Stimulated activated CD8-positive, alpha-beta memory T cell treated with anti-CD3 and anti-CD28 coated beads, Interleukin-15, amount 100 ng/mL, for 1 hour (primary cell): ENCODE measurements at places on chromosomes 7 and 10.

DNA sequence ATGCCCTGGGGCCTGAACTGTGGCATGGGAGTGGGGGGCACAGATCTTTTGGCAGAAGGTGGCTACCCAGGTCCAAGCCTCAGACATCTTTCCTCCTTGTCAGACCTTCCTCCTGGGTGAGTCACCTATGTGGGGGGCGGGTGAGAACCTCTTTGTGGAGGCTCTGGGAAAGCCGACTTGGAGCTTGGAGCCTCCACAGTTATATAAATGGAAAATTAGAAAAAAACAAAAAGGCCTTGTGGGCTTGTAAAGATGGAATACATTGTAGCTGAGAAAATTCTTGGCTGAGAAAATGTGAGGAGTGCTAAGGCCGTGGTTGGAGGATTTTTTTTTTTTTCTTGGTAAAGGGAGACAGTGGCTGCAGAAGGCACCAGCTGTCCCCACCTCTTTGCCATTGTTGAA is 292.5 kb downstream of the CCDC3 start:
- DNase-seq: no peak

DNA sequence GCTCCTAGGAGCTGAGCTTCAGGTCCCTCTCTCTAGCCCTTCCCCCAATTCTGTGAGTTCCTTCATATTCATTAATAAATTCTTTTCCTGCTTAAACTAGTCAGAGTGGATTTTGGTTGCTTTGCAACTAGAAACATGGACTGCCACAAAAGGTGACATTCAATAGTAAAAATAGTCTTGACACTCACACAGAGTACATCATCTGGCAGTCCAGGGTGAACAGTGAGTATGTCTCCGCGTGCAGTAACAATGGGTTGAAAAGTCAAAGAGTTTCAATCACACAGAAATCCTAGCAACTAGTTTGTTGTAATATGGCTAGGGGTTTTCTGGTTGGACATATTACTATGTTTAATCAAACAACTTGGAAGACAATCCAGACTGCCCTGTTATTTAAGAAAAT is 168.8 kb upstream of the TBX20 start:
- no peak for DNase-seq

DNA sequence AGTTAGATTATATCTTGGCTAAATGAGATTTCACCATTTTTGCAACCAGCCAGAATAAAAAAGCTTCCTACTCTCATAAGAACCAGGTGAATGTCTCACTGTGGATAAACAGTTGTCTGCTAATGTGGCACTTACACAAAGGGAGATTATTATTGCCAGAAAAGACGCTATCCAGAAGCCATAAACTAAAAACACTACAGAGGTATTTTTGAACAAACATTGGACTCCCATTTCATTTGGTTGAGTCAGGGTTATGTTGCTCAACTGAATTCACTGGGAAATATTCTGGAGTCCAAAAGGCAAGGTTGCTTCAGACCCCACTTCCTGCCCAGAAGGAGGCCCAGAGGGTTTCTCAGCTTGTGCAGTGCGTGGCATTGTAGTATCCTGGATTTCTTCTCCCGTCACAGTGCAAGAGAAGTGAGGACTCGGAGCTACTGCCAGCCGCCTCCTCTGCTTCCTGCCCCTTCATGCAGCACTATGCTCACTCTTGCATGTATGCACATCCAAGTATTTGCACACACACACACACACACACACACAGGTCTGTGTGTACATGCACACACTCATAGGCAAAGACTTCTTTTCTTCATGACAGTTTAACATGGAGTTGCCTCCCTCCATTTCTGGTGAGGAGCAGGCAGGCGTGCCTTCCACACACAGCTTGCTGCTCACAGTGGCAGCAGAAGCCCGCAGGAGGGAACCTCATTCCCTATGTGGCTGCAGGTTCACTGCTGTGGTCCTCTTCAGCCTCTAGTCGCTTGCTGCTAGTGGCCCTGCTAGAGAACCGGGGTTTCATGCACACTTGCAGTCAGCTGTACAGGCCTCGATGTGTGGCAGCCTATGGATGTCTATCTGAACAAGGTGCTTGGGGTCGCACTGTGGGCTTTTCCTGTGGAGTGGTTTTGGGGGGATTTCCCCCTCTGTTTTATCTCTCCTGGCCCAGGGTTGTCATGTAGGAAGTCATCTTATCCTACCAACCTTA is 10.1 kb downstream of the DENND10 start:
- no peak for DNase-seq

DNA sequence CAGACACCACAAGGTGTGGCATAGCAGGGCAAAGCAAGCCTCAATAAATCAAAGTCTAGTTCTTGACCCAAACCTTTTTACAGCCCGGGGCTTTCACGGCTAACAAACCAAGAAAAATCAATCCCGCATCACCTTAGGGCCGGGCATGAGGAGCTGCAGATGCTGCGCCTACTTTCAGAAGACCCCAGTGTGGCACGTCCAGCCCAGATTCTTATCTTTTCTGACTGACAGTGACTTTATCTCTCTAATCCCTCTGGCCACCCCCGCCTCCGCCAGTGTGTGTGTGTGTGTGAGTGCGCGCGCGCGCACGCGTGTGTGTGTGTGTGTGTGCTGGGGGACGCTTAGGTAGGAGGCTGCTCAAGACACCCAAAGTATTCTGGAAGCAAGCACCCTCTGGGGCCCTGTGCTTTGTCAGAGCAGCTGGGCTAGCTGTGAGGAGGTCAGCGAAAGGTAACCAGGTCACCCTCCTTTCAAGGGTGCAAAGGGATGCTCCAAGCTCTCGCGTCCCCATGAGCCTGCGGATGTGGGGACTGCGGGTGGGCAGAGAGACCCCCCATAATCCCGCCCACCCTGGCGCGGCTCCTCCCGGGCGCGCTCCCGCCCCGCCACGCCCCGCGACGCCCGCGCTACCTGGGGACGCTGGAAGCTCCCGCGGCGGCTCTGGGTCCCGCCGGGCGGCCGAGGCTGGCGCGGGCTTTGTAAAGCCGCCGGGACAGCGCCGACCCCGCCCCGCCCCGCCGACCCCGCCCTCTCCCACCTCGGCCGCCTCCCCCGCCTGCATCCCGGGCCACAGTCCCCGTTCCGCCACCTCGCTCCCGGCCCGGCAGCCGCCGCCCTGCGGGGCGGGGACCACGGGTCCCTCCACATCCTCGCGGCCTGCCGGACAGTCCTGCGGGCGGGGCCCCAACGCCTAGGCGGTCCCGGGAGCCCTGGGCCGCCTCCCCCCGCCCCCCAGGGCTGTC is 57.1 kb upstream of the RHOBTB1 start:
- no peak for DNase-seq

GRCh38 chr7:81624650-81625631 is 144.9 kb downstream of the HGF start:
- DNase-seq: no peak

DNA sequence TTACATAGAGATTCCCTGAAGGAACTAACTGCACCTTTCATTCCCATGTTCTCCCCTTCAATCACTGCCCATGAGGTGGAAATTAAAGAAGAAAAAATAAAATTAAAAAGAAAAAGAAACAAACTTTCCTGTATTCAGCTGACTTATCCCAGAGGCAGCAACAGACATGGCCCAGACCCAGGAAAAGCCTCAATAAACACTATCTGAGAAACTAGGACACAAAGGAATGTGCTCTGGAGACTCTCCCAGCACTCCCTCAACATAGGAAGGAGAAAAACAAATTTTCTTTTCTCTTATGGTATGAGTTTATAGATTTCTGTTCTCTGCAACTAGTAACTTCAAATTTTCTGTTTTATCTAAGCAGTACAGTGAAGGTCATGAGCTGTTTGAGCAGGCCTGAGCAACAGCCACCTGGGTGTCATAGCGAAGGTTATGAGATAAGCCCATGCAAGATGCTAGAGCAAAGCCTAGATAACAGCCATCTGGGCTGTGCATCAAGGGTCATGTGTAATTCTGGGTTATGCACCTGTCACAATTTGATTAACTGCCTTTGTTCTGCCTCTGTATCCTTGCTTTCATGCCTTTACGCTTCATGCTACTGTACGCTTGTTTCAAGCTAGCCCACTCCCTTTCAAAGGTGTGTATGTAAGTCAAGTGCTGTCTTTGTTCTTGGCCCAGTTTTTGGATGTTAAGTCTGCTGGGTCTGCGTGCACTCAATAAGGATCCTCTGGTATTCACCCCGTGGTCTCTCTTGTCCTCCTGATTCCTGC is 11.0 kb upstream of the OR6B1 start:
- no peak for DNase-seq

DNA sequence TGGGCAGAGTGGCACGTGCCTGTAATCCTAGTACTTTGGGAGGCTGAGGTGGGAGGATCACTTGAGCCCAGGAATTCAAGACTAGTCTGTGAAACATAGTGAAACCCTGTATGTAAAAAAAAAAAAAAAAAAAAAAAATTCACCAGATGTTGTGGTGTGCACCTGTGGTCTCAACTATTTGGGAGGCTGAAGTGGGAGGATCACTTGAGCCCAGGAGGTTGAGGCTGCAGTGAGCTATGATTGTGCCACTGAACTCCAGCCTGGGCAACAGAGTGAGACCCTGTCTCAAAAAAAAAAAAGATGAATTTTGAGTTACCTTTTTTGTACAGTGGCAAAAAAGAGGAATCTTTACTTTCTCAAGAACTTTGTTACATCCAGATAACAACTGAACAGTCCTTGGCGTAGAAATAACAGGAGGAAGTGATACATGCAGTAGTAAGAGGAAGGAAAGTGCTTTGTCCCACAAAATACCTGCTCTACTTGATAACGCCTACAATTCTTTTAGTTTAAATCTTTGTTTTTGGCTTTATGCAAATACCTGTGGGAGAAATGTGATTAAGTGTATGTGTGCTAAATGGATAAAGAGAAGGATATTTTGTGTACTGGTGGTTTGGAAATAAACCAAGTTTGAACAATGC is 29.3 kb downstream of the SPAG6 start:
- no peak for DNase-seq

GRCh38 chr7:155280446-155281397 is 17.0 kb upstream of the INSIG1 start:
- DNase-seq: no peak

DNA sequence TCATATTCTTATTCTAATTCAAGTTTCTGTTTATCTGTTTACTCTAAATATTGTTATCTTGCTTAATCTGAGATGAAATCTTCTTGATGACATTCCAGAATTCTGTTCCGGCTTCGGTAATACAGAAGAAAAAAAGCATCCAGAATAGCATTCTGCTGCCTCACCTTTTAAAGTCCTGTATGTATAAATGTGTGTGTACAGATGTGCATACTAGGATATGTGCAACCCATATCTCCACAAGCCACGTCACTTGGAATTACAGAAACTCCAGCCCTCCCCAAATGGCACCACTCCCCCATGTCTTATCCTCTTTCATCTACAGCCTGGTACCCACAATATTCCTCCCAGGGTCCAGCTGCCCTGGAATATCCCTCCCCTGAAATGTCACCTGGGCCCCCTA is 27.9 kb upstream of the USP6NL start:
- no peak for DNase-seq

DNA sequence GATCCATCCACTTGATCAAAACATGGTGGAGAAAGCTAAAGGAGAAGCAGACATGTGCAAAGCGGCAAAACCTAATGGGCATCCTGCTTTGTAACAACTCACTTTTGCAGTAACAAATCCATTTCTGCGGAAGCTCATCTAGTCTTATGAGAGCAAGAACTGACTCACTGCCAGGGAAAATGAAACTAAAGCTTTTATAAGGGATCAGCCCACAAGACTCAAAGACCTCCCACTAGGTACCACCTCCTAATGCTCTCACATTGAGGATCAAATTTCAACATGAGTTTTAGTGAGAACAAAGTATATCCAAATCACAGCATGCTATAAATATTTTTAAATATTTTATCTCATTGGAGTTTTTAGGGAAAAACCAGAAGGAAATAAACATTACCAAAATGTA is 120.1 kb upstream of the GNAI1 start:
- DNase-seq: no peak

DNA sequence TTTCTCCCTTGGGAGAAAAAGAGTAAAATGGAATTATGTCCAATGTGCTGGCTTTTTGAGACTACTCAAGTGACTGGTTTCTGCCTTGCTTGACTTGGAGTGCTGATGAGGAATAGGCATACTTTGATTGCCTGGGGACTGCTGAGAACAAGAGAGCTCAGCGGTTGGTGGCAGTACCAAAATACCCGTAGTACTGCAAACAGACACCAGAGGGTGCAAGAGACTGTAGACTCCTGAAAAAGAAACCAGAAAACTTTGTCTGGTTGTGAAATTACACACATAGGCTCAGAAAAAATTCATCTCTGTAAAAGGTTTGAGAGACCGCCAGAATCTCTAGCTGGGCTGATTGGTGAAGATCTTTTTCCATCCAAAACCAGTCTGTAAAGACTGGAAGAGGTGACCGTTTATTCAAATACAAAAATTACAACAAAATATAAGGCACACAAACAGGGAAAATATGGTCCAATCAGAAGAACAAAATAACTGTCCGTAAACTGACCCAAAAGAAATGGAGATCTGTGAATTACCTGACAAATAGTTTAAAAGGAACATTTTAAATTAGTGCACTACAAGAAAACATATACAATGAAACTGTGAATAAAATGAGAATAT is 18.5 kb downstream of the BICC1 start:
- peak; percentile 12 for DNase-seq

DNA sequence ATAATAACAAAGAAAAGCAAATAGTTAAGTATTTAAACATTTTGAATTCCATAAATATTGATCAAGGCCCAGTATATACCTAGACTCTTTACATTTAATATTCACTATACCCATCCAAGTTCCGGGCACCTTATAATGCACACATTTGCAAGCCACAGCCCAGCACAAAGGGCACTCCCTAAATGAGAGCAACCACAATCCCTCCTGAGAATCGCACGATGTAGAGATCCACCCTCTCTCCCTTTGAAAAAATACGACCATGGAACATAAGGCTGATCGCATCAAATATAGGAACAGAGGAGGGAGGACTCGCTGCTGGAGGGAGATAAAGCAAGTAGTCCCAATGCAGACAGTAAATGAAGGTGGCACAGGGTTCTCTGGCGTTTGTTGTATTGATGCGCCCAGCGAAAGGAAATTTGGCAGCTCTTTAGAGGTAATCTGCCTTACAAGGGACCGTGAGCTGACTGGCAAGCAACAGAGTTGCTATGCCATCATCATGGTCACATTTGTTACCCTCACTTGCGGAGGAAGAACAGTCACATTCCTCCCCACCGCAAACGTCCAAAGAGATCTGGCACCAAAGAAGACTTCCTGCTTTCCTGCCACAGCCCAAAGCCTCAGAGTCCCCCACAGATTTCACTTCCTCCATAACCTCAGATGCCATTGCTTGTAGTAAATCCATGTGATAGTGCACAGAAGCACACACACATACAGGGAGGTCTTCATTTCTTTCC is 16.1 kb upstream of the TAS2R40 start:
- no peak for DNase-seq

DNA sequence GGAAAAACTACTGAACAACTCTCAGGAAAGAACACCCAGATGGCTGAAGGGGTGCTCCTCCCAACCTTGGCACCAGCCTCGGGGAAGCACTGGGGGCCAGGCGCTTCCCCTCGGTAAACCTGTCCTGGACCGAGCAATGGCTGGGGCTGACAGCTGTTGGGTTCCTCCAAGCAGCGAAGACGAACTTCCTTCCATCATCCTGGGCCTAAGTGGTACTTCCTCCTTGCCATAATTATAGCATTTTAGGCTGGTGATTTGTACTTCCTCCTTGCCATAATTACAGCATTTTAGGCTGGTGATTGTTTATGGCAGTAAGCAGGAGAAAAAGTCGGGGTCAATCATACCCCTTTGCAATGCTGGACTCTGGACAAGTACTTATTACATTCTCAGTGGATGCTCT is 69.3 kb downstream of the MYOF start:
- no peak for DNase-seq

GRCh38 chr7:105209870-105210269 is 178.9 kb downstream of the SRPK2 start:
- no peak for DNase-seq

- no peak for DNase-seq
Observed at GRCh38 chr10:92081641-92082040, 158.1 kb downstream of the BTAF1 start.
